H1 (cell line): ENCODE measurements at places on chromosomes 1 and 21.

DNA sequence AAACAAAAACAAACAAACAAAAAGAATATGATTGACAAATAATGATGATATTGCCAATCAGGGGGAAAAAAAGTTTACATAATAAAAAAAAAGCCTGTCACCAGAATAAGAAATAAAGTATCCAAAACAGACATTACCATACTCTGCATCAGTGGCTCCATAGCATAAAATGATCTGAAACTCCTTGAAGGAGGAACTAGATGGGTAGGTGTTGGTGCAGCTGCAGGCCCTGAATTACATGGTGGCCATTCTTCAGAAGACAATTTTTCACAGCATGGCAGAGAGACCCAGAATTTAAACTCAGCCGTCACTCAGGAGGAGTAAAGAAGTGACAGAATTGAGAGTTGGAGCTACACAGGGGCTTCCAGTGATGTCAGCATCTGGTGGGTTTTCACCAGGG is 60.2 kb downstream of the GLUL start:
- DNase-seq, result no peak

- no peak for DNase-seq
Measured at GRCh38 chr1:26848941-26849774, 13.8 kb upstream of the SFN start.

- no peak for DNase-seq
Measured at GRCh38 chr1:114386129-114387009, 124.6 kb downstream of the TRIM33 start.

- no peak for DNase-seq
Measured at GRCh38 chr1:47578026-47578720, 140.3 kb downstream of the FOXD2 start.

DNA sequence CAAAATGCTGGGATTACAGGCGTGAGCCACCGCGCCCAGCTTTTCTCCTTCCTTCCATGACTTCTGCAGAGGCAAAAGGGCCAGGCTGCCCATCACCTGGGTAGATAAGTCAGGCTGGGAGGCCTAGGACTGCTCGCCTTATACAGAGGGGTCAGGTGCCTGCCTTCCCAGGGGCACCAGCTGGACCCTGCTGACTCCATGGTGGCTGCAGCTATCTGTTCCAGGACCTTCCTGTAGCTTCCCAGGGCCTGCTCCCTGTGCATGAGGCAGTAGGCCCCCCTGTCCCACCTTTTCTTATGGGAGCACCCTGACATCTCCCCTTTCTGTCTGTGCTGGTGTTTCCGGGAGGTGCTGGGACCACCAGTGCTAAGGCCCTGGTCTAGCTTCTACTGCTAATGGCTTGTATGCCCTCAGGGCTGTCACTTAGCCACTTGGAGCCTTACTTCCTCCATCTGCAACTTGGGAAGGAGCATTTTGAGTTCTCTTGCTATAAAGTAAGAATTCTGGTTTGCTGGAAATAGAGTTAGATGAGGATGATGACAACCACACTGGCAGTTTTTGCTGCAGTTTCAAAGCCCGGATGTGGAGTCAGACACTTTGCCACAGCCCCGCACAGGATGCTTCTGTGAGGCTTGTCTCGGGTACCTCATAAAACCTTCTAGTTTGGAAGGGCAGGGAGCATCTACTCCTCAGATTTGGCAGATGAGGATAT is 14.4 kb downstream of the SOX13 start:
- no peak for DNase-seq

DNA sequence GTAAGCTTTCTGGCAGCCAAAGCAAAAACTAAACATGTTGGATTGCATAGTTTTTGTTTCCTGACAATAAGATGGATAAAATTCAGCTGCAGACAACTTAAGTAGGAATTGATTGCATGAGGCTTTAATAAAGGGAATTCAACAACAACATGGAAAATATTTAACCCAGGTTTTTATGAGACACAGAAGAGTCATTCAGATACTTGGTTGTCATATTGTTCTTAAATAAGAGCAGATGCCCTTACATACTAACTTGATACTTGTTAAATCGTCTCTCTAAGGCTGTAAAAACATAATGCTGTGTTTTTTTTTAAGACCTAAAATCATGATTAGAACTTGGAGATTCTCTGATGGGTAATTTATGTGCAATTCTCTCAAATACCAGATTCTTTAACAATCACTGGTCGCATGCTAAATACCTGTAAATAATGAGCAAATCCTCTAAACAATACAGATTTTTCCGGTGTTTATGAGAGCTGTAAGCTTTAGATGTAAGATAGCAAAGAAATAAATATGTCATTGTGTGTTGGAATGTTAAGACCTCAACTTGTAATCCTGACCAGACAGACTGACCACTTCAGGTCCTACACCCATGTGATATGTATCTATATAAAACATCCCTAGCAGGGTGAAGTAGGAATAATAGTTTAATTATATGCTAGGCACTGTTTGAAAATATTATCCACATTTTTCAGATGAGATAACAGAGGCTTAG is 37.8 kb upstream of the CD34 start:
- DNase-seq, result no peak
